ENCODE measurements at places on chromosomes 2 and 18. TPM values are rescaled to one million over a fixed set of nuclear protein-coding genes. Genes with fewer than 3 reads are reported as not detected.

DNA sequence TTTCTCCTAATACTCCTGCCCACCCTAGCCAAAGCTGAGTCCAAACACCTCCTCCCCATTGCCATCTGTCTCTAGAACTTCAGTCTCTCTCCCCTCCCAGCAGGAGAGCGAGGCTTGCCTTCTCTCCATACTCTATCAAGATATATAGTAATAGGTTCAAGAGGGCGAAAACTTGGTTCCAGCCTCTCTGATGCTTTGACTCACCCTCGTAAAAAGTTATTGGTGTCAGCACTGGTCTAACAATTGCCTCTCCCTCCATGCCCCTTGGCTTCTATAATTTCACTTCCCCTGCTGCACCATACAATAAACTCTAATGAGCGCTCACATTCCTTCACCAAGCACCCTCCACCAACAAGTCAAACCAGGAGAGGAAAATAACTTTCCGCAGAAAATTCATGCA is 797.3 kb downstream of the BCL11A start:
- DNase-seq, result no peak

GRCh38 chr18:45402485-45403056 is 212.7 kb upstream of the SLC14A2 start:
- DNase-seq, result no peak

- no peak for DNase-seq
These were observed 52.8 kb downstream of the MARCO start for GRCh38 chr2:118994778-118995177.

DNA sequence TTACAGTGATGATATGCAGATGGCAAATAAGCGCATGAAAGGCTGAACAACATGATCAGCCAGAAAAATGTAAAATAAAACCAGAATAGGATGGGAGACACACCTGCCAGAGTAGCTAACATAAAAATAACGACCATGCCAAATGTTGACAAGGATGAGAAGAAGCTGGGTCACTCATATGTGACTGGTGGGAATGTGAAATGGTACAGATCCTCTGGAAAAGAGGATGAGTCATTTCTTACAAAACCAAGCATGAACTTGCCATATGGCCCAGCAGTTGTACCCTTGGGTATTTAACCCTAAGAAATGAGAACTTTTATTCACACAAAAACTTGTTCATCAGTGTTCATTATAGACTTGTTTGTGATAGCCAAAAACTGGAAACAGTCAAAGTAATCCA is 143.8 kb downstream of the SH3BP4 start:
- no peak for DNase-seq

- DNase-seq, result no peak
These were observed 180.1 kb downstream of the RDH14 start for GRCh38 chr2:18380321-18380720.

DNA sequence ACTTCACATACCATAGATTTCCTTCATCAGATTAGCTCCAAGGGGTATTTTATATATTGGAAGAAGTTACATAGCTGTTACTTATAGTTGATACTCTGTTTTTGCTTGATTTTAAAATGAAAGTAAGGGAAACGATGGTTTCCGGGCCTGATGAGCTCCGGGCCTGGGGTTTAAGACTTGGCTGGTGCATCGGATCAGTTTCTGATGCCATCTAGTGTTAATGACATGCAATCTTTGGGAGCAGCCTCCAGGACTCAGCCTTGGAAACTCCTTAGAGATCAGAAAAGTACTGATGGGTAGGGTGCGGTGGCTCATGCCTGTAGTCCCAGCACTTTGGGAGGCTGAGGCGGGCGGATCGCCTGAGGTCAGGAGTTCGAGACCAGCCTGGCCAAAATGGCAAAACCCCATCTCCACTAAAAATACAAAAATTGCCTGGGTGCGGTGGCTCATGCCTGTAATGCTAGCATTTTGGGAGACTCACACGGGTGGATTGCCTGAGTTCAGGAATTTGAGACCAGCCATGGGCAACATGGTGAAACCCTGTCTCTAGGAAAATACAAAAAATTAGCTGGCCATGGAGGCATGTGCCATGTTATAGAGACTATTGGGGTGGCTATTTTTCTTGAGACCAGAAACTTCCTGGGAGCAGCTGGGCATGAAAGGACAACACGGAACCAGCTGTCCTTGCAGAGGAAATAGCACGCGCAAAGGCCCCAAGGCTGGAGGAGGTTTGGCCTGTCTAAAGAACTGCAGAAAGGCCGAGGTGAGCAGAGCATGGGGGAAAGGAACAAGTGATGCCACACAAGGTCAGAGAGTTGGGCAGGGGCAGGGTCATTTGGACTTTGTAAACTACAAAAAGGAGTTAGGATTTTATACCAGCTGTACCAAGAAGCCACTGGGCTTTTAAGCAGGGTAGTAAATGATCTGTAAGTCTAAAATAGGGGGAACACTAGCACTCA is 46.9 kb upstream of the CNOT11 start:
- DNase-seq, result peak; percentile 54

GRCh38 chr2:45818591-45818990 is 167.1 kb downstream of the PRKCE start:
- no peak for DNase-seq

GRCh38 chr2:158841850-158842249 is 46.7 kb downstream of the DAPL1 start:
- no peak for DNase-seq

DNA sequence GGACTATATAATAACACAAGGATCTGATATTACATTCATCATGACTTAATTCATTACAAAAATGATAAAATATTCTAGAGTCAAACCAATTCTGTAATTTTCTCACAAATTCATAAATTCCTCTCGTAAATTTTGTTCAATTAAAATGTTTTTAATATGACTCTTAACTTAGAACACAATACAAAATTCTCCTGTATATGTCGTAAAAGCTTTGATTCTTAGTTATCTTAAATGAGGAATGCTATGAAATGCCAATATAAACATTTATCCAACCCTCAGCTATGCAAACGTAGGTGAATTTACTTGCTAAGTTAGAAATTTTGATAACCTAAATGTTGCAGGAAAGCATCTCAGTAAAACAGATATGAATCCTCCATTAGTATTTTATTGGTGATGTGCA is 28.9 kb downstream of the ARHGAP15 start:
- DNase-seq, result no peak

- no peak for DNase-seq
These were observed 21.1 kb downstream of the CPS1 start for GRCh38 chr2:210577263-210578071.

DNA sequence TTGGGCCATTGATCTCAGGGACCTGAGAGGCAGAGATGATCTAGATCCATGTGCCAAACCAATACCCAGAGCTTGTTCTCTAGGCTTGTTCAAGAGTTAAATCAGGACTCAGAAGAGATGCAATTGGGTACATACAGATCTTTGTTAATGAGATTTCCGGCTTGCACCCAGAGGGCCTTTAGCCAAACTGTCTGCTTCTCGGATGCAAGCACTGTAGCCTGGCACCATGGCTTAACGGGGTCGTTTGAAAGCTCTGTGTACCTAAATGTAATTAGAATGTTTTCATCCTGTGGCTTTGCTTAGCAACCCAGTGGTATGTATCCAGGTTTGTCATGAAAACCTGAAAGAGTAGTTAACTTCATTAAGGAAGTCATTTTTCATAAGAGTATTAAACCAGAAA is 94.2 kb downstream of the TPGS2 start:
- no peak for DNase-seq

DNA sequence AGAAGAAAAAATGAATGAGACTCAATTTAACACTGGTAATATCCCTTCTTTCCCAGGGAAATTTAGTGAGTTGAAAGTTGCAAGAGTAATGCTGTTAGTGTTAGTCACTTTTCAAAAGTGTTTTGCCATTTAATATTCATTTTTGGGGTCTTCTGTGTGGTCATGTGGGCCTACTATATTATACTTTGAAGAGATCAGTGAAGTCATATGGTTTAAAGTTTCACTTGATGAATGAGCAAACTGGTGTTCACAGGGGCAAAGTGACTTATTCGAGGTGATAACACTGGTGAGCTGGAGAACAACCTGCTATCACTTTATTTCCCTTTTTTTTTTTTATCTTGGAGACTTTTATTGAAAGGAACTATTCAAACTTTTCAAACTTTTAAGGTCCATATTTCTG is 196.0 kb downstream of the PLCL1 start:
- DNase-seq, result no peak

DNA sequence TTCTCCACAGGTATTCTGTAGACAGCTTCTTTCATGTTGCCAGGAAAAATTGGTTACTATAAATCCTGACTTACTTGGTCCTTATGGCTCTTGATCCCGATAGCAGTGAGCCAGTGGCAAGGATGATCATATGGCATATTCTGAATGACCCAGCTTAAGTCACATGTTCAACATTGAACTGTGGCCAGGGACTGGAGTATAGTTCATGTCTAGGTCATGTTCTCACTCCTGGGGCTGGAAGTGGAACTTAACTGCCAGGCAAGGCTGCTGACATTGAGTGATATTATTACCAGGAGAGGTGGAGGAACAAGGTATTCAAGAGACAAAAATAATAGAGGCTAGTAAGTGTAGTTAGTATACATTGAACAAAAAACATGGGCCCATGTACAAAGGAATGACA is 26.2 kb downstream of the R3HDM1 start:
- no peak for DNase-seq

- no peak for DNase-seq
These were observed 48.7 kb upstream of the MSH2 start for GRCh38 chr2:47354013-47354847.

The RSAD2 gene
- 2.9 TPM for polyA plus RNA-seq

The DSG1 gene
- polyA plus RNA-seq, result 0.04 TPM

The SLC9A2 gene
- 7.7 TPM for polyA plus RNA-seq

The EHBP1 gene
- polyA plus RNA-seq, result 43.1 TPM

The CYTIP gene
- polyA plus RNA-seq, result 1.8 TPM

The MC5R gene
- polyA plus RNA-seq, result 0.16 TPM

The ABCB11 gene
- polyA plus RNA-seq, result 0.01 TPM

Data from right renal pelvis (tissue), 4 donors.